ENCODE measurements at places on chromosomes 3 and 15.

- peak; percentile 51 for DNase-seq
- H3K4me1 ChIP-seq: peaks cover 4% of the 10 kb centered on the region
- no peak overlapping the region for H3K27ac ChIP-seq
- H3K27me3 ChIP-seq: no peaks in the 10 kb centered on the region
Measured at GRCh38 chr15:74053941-74054529, 28.3 kb downstream of the GOLGA6A start.

- no peaks in the 10 kb centered on the region for H3K4me1 ChIP-seq
- no peaks in the 10 kb centered on the region for H3K27me3 ChIP-seq
- H3K4me3 ChIP-seq: no peak overlapping the region
Measured at GRCh38 chr15:91146728-91147127, 46.7 kb downstream of the SV2B start.

DNA sequence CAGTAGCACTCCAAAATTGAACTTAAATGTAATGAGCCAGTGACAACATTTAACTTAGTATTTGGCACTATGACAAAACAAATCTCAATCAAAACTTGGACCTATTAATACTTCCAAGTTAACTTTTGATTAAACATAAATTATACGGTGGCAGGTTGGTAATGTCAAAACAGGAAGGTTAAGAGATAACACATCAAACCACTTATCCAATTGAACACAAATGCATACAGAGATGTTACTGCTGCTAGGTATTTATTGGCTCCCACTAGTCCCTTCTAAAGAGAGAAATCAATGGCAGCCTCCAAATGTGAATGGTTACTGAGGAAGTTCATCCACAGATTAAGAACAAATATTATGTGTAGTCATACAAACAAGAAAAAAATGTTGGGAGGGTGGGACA is 1.8 kb downstream of the GSK3B start:
- H3K27me3 ChIP-seq: no peaks in the 10 kb centered on the region
- H3K36me3 ChIP-seq: no peaks in the 10 kb centered on the region
- no peak overlapping the region for H3K27ac ChIP-seq

- no peak overlapping the region for H3K4me3 ChIP-seq
- no peaks in the 10 kb centered on the region for H3K4me1 ChIP-seq
- no peaks in the 10 kb centered on the region for H3K27me3 ChIP-seq
- no peaks in the 10 kb centered on the region for H3K36me3 ChIP-seq
- H3K27ac ChIP-seq: no peak overlapping the region
Measured at GRCh38 chr15:42048821-42049200, 28.0 kb upstream of the PLA2G4E start.

GRCh38 chr3:111650378-111651275 is 55.5 kb upstream of the ZBED2 start:
- DNase-seq: no peak
- H3K4me1 ChIP-seq: no peaks in the 10 kb centered on the region
- H3K27ac ChIP-seq: no peak overlapping the region
- H3K4me3 ChIP-seq: no peak overlapping the region

- no peak overlapping the region for H3K4me3 ChIP-seq
- no peak overlapping the region for H3K27ac ChIP-seq
- H3K4me1 ChIP-seq: no peaks in the 10 kb centered on the region
- no peaks in the 10 kb centered on the region for H3K36me3 ChIP-seq
- no peak for DNase-seq
Measured at GRCh38 chr15:51642696-51643095, 20.1 kb upstream of the DMXL2 start.

DNA sequence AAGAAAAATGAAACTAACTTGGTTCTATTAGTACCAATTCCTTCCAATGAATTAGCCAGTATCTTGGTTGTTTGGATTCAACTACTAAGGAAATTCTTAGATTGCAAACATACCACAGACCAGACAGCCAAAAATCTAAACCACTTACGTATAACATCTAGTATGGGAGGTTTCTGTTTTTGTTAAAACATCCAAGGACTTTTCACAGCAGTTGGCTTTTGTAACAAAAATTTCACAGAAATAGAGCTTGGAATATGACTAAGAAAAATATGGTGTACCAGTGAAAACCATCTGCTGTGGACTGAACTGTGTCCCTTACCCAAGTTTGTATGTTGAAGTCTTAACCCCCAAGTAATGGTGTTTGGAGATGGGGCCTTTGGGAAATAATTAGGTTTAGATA is 199.2 kb downstream of the OTOL1 start:
- H3K36me3 ChIP-seq: no peaks in the 10 kb centered on the region
- H3K27ac ChIP-seq: no peak overlapping the region
- no peaks in the 10 kb centered on the region for H3K27me3 ChIP-seq
- DNase-seq: no peak
- H3K4me1 ChIP-seq: no peaks in the 10 kb centered on the region

- no peaks in the 10 kb centered on the region for H3K27me3 ChIP-seq
- H3K4me1 ChIP-seq: peaks cover 4% of the 10 kb centered on the region
- no peaks in the 10 kb centered on the region for H3K36me3 ChIP-seq
- H3K27ac ChIP-seq: no peak overlapping the region
- DNase-seq: no peak
Measured at GRCh38 chr3:105837143-105837740, 31.6 kb downstream of the CBLB start.
